ENCODE measurements at places on chromosomes 16 and 17.
A peak's percentile ranks its signal among the peaks of the same experiment; 100 is the strongest.

GRCh38 chr17:48678141-48678971 lies 44.0 kb downstream of the PRAC1 start:
- DNase-seq, result no peak

DNA sequence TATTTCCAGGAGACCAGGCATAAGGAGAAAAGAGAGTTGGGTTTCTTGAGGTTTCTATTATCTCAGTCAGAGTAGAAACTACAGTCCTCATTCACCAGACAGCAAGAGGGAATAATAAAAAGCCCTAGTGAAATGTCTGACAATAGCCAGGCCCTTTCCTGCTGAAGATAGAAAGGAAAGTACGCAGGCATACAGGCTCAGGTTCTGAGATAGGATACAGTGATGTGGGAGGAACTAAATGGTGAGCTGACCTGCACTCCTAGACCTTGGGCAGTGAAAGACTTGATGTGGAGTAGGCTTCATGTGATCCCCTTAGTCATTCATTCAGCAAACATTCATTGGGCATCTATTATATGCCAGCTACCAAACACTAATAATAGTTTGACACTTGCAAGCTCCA lies 14.9 kb downstream of the ZNF821 start:
- DNase-seq, result no peak

DNA sequence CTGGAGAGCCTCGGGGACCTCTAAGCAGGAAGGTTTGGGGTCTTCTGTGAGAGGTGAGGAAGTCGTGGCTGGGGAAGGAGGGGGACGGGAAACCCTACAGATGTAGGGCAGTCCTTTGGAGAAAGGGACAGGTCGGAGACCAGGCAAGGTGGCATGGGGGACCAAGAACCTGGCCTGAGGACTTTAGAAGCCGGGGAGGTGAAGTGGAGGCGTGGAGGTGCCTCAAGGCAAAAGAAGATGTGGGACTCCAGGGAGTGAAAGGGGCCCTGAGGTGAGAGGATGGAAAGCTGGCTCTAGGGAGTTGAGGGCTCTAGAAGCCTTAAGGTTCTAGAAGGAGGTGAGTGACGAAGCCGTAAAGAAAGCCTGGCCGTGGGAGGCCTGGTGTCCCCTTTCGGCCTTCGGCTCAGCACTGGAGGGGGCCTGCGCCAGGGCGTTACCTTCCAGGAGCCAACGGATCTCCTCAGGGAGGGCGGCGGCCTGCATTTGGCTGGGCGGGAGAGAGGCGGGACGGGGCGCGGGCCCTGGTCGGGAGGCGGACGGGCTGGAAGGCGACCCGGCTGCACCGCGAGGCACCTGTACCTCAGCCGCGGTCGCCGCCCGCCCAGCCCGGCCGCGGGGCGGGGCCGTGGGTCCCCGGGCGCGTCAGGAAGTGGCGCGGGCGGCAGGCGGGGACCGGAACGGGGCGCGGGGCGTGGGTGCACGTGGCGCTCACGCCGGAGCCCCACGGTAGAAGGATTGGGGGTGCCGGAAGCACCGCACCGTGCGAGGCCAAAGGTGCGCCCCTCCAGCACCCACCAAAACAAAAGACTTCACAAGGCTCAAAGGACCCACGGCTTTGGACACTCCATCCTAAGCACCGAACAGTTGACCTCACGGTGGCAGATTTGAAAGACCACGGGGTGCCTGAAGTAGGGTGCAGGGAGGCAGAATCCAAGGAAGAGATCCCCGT lies at the start of gene SKAP1:
SKAP1 (minus strand) TSS at position 577 of the 949 bp plus-strand sequence.
- no peak for DNase-seq

- DNase-seq, result no peak
Observed at GRCh38 chr16:2475413-2476344, 752 bp downstream of the TBC1D24 start.

GRCh38 chr16:10114409-10114808 lies 67.8 kb downstream of the GRIN2A start:
- DNase-seq, result no peak

DNA sequence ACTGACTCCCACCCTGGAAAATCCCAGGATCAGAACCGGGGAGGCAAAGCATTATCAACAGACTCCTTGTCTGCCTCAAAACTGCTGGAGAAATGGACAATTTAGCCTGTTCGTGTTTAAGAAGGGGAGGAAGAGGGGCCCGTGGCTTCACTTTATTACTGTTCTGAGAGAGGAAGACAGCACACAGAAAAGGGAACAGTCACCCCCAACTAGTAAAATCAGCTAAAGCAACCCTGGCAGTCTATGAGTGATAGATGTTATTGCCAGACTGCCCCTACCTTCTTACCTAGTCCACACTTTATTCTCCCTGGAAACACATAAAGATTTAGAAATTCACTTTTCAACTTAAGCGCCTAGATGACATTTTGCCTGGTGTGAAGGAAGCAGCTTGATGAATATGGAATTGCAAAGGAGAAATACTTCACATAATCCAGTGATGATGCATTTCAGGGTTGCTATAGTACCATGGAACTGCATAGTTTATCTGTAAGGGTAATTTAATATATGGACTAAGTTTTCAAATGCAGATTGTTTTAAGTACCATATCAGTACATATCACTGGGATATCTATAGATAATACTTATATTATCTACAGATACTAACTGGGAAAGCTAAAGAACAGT lies 36.9 kb upstream of the TRAP1 start:
- no peak for DNase-seq

GRCh38 chr17:35286120-35286781 lies 43.4 kb downstream of the SLFN5 start:
- DNase-seq, result no peak

- peak; percentile 60 for DNase-seq
Observed at GRCh38 chr17:9575381-9576101, at the start of gene STX8. TSS of gene STX8 (minus strand) at chr17:9575820. CDS start at chr17:9575808, 12 bp downstream.

DNA sequence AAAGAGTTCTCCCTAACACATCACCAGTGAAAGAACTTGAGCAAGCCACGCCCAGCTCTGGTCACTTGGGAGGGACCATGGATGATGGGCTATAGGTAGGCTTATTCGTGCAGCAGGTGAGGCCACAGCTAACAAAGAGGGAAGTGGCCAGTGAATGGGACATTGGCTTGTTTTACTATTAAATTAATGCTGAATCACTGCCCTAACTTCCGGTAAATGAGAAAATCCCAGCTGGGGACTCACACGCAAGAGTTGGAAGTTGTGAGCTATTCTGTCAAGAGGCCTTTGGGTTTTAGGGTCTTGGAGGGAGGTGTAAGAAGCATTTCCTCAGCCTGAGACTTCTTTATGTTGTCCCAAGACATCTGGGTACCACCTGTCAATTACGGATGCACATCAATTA lies 315.3 kb downstream of the XYLT1 start:
- no peak for DNase-seq

DNA sequence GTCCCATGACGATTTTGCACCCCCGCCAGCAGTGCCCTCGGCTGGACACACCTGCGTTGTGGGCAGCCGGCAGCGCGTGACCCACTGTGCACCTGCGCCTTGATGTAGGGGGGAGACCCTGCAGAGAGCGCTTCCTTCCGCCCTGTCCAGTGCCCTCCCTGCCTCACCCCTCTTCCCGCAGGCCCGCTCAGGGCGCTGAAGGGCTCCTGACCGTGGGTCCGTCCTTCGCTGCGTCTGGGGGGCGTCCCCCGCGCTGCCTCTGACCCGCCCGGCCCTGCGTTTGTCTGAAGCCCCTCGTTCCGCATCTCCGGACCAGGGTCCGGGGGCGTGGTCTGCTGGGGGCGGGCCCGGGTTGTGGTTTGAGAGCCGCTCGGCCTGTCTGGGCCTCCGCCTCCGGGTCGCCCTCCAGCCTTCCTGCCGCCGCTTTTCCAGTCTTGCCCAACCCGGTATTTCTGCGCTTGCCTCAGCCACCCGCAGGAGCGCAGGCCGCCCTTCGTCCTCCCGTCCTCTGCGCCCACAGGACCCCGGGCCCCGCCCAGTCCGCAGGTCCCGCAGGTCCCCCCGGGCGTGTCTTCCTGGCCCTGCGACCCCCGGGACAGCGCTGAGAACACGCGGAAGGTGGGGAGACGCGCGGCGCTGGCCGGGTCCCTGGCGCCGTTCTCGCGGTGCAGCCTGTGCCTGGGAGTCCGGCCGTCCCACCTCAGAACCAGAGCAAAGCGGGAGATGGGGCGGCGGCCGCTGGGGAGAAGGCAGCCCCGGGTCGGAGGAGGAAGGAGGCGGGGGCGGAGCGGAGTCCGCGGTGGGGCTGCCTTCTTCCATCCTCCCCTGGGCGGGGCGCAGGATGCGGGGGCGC lies 4.0 kb upstream of the IL17C start:
- no peak for DNase-seq

DNA sequence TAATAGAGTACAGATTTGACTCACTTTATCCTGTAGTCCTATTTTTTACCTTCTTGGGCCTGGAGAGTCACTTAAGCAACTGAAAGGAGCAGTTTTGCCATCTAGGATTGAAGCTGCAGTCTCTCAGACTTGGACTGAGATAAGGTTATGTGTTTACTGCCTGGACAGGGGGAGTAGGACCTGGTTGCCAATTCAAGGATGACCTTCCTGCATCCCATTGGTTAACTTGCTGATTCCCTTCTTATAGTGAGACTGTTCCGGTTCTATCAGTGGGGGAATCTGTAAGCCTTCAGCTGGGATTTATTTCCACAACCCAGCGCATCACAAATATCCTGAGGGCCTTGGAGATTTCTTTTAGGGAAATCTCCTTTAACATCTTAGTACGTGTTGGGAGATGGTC lies 2.9 kb downstream of the UBN1 start:
- DNase-seq, result no peak

- DNase-seq, result no peak
Observed at GRCh38 chr16:5838071-5838470, 740.5 kb upstream of the EEF2KMT start.

GRCh38 chr16:59058250-59058649 lies 324.1 kb upstream of the GOT2 start:
- no peak for DNase-seq

DNA sequence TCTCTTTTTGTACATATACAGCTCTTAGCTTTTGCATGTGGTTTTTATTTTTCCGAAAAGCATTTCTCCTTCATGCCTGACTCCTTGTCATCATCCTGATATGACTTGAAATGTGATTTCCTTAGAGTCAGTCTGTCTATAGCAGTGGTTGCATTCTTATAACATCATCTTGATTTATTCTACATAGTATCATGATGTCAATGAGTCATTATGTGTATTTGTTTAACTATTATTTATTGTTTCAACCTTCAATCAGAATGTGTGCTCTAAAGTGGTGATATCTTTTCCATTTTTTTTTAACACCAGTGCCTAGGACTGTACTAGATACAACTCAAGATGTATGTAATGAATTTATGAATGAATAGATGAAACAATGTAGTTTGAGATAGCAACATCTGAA lies 354.9 kb upstream of the CDH8 start:
- DNase-seq, result no peak

- DNase-seq, result no peak
Observed at GRCh38 chr16:72050769-72051464, 3.4 kb upstream of the HP start.

GRCh38 chr16:63702981-63703590 lies 1418.8 kb downstream of the CDH11 start:
- no peak for DNase-seq

DNA sequence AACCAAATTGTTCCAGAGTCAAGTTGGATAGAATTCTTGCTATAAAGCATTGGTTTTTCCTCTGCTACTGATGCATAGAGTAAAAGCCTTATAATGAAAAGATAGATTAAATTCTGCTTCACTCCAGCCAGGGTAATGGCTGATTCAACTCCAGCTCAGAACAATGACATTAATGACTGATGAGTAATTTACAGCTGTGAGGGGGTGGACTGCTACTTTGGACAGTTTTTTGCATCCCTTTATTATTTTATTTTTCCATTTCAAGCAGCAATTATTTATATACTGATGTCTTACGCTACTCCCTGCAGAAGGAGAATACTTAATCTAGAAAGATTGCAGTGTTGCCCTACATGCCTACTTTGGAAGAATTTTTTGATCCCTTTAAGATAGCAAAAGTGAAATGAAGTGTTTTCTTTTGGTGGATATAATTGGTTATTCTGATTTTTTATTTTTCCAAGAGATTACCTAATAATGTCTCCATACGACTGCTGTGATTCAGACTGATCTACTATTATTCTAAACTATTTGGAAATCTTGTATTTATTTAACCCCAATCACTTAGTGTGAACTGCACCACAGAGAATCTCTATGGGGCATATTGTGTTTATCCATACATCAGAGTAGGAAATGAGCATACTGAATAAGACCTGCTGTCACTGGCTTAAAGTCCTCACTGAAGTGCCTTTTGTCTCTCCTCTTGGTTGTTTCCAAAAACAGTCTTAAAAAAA lies 149.5 kb downstream of the TRIM37 start:
- no peak for DNase-seq

DNA sequence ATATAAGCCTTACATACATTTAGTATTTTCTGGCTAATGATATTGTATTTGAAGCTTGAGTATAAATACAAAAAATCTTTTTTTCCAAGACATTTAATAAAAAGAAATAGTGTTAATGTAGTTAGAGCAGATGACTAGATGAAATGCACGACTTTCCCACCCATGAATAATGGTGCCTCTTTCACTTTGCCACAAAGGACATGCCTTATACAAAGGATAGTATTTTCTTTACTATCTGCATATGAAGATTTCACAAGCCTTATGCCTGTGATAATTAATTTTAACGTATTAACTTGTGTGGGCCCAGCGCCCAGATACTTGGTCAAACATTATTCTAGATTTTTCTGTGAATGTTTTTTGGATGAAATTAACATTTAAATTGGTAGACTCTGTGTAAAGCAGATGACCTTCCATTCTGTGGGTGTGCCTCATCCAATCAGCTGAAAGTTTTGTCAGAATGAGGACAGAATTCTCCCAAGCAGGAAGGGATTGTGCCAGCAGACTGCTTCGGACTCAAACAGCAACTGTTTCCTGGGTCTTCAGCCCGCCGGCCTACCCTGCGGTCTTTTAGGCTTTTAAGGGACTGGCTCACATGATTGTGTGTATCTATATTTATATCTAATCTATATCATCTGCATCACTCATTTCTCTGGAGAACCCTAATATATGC lies 115.4 kb downstream of the USP22 start:
- DNase-seq, result no peak

DNA sequence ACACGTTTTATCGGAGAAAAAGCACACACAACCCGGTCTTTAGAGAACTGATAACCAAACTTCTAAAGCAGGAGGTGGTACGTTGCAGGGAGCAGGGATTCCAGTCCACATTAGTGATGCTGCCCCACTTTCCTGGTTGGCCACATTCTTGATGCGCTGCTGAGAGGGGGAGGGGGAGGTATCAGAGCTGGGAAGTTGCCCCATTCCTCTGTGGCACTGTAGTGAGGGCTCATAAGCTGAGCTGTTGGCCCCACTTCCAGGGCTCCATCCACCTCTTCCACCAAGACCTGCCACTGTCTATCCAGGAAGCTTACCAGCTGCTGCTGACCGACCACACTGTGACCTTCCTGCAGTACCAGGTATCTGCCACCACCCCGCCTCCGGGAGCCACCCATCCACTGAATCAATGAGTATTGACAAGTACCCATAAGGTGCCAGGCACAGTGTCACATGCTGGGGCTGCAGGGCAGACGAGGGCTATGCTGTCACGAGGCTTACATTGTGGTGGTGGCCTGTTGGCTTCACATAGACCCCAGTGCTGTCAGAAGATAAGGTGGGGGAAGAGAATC lies 1.1 kb downstream of the TSEN54 start:
- DNase-seq, result no peak

- DNase-seq, result peak; percentile 31
Observed at GRCh38 chr17:74430706-74431567, 951 bp upstream of the GPRC5C start.
